ENCODE measurements at places on chromosomes 4 and X. TPM values are rescaled to one million over a fixed set of nuclear protein-coding genes. Genes with fewer than 3 reads are reported as not detected.

DNA sequence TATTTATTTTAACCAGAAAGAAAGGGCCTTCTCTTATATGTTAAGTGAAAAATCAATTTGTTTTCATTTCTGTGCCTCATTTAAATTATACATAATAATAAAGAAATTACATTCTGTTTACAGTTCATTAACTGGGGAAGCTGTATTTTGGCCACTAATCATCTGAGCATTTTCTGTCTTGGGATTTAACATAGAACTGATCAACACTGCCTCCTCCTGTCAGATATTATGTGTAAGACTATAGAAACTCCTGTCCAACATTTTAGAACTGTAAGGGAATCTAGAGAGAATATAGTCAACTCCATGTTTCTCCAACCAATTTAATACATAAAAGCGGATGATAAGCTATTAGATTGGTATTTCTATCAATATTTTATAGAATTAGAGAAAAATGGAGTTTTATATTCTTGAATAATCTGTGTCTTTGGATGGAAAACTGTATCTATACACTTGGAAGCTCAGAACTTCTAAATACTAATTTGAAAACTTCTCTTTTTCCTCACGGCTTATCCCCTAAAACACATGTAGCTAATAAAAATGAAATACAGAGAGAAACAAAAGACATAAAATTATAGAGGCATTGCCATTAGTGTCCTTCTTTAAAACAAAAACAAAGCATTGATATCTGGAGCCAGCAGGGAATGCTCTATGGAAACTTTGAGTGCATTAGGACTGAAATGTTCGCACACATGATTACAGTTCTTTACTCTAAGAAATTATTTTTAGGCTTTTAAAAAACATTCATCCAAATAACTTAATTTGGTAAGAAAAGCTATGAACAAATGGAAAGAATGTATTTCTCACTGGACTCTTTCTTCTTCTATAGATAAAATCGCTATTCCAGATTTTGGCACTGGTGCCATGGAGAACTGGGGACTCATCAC is 33.1 kb downstream of the ENPEP start:
- ATAC-seq: no peak

Gene FRMPD4
- not detected for total RNA-seq

Gene GPR34
- 0.26 TPM for total RNA-seq

Gene H2BW2
- not detected for total RNA-seq

Data from activated T-helper 17 cell treated with anti-CD3 and anti-CD28 coated beads, Interleukin-2, amount 50 U/mL, for 72 hours (primary cell).